Trophoblast cell (in vitro differentiated cells and primary cell): ENCODE measurements at places on chromosomes 6 and 20.

GRCh38 chr6:136809091-136809860 lies 13.1 kb upstream of the PEX7 start:
- DNase-seq: no peak

DNA sequence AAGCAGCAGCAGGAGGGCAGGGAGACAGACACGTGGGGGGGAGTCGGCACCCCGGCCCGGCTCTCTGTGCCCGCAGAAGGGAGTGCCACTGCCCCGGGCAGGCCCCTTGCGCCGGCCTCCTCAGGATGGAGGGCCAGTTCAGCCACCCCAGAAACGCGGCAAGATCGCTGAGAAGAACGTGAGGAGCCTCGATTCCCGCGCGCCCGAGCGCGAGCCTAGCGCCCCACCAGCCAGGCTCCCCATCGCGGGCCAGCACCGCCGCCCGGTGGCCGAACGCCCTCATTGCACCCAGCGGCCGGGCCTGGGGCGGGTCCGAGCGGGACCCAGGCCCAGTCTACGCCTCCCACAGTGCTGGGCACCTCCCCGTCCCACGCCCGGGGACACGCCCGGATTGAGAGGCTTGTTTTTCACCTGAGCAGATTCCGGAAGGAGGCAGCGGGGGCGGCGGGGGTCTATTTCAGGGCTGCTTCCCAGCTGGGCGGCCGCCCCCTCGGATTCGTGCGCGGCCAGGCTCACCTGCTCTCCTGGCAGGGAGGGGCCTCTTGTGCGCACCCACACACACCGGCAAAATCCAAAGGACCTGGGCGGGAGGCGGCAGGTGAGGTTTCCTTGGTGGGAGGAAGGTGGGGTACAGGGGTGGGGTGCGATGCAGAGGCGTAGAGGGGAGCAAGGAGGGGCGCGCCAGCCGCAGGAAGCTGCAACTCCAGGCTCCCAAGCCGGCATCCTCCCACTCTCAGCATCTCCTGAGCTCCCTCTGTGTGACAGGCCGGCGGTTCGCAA lies 9.0 kb upstream of the GRM4 start:
- peak; percentile 45 for DNase-seq

GRCh38 chr6:73491377-73491776 lies 29.5 kb downstream of the EEF1A1 start:
- no peak for DNase-seq

GRCh38 chr20:61445741-61446140 lies 193.7 kb downstream of the CDH4 start:
- DNase-seq: no peak

DNA sequence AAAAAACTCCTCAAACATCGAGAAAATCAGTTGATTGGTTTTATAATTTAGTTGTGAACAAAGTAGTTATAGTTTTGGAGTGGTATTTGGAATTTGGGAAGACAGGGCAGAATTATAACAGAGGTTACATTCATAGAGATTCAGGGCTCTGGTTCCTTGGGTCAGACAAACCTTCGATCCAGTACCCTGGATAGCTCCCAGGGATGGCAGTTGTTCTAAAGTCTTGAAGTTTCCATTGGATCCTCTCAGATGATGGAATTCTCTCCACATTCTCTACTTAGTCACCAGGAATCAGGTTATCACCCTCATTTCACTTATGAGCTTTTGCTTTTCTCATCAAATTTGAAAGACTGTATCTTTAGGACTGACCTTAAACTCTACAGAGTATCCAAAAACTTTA lies 285.1 kb downstream of the CENPW start:
- peak; percentile 20 for DNase-seq

DNA sequence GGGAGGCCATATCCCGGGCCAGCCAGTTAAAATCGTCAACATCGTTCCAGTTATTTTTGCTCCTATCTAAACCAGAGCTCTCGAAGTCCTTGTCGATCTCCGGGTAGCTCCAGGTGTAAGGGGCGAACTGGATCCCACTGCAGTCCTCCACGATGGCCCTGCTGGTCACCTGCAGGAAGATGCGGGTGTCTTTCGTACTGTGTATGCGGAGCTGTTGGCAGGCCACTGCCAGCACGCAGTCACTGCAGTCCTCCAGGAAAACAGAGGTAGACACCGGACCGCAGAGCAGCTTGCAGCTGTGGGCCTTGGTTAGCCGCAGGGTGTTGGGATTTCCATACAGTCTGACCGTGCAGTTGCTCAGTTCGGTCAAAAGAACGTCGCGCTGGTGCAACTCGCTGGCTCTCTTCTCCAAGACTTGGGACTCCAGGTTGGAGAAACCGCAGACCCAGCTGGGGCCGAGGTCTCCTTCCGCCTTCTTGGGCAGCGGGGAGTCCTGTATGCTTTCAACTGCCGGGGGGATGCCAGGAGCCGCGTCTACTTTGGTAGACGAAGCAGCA lies 742 bp downstream of the TBCC start:
- peak; percentile 78 for DNase-seq

GRCh38 chr20:24662752-24663365 lies 193.4 kb downstream of the SYNDIG1 start:
- no peak for DNase-seq

DNA sequence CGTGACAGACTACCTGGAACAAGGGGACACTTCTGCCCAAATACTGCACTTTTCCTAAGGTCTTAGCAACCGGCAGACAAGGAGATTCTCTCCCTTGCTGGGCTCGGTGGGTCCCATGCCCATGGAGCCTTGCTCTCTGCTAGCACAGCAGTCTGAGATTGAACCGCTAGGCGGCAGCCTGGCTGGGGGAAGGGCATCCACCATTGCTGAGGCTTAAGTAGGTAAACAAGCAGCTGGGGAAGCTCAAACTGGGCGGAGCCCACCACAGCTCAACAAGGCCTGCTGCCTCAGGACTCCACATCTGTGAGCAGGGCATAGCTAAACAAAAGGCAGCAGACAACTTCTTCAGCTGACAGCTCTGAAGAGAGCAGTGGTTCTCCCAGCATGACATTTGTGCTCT lies 87.8 kb upstream of the ASCC3 start:
- no peak for DNase-seq

- DNase-seq: no peak
These were observed 684.6 kb downstream of the RFPL4B start for GRCh38 chr6:113031591-113032238.

- DNase-seq: no peak
These were observed 31.6 kb downstream of the VEGFA start for GRCh38 chr6:43801495-43802181.

DNA sequence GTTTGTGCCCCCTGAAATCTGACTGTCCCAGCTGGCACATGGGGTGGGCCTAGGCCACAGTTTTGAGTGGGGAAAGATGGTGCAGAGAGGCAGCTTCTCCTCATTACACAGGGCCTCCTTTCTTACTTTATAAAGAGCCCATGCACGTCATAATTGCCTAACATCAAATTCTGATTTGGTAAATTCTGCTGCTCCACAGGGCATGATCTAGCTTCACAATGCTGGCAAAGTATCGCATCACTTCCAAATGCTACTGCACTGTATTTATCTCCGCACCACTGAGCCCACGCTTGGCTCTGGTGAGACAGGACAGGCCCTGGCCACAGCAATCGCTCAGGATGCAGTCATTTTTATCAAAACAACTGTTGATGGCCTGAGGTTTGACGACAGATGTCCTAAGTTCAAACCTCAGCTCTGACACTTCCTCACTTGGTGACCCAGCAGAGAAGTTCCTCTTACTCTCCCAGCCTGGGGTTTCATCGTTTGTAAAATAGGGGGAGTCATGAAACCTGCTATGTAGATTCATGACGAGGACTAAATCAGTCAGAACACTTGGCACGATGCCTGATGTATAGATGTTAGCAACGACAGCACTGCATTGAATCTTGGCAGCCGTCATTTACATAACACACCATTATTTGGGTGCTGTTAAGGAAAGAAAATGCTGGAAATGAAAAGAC lies 187.9 kb downstream of the TTLL2 start:
- DNase-seq: no peak

- no peak for DNase-seq
These were observed 30.7 kb downstream of the SLC35D3 start for GRCh38 chr6:136952714-136953260.
